ENCODE measurements at places on chromosomes 4 and X. TPM values are rescaled to one million over a fixed set of nuclear protein-coding genes. Genes with fewer than 3 reads are reported as not detected.

Gene AFAP1
- 24.0 TPM for total RNA-seq

Gene ZFP92
- total RNA-seq, result 1.9 TPM

Gene SOWAHD
- total RNA-seq, result not detected

Gene EFHC2
- 2.6 TPM for total RNA-seq

Gene CDKN2AIP
- total RNA-seq, result 35.0 TPM

Gene TBC1D8B
- 6.1 TPM for total RNA-seq

Gene SOX3
- not detected for total RNA-seq

Gene LIN54
- 5.0 TPM for total RNA-seq

Gene L1CAM
- 20.5 TPM for total RNA-seq

Gene GLRA3
- 0.14 TPM for total RNA-seq
